Common myeloid progenitor, CD34-positive (primary cell): ENCODE measurements at places on chromosomes 13 and 19.

DNA sequence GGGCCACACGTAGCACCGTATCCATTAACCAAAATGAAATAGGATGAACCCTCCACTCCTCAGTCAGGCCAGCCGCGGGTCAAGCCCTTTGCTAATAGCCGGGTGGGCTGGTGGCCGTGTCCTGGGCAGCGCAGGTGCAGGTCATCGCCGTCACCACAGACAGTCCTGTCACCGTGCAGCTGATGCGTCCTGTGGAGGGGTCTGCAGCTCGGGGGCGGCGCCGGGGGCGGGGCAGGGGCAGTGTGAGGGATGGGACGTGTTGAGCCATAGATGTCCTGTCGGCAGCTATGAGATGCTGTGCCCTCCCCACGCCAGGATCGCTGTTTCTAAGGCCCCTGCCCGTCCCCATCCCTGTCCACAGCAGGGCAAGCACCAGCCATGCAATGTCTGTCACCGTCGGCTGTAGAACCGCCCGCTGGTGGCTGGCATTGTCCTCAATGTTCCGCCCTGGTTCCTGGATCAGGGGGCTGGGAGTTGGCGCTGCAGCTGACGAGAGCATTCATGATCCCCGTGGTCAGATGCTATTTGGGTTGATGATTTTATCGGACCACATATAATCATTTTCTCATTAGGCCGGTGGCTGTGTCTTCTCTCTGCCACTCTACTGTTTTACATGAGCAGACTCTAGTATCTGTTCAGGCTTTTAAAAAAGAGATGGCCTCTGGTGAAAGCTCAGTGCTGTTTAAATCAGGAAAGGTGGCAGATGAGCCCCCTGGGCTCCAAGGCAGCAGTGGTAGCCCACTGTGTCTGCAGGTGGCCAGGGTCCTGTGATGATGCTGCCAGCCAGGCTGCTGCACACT, 126.1 kb downstream of the KDM4B start:
- no peak for DNase-seq

- no peak for DNase-seq
Observed at GRCh38 chr13:111049791-111050538, 65.1 kb upstream of the ARHGEF7 start.

GRCh38 chr13:26707122-26708006, 53.2 kb downstream of the GPR12 start:
- DNase-seq = peak; percentile 88

DNA sequence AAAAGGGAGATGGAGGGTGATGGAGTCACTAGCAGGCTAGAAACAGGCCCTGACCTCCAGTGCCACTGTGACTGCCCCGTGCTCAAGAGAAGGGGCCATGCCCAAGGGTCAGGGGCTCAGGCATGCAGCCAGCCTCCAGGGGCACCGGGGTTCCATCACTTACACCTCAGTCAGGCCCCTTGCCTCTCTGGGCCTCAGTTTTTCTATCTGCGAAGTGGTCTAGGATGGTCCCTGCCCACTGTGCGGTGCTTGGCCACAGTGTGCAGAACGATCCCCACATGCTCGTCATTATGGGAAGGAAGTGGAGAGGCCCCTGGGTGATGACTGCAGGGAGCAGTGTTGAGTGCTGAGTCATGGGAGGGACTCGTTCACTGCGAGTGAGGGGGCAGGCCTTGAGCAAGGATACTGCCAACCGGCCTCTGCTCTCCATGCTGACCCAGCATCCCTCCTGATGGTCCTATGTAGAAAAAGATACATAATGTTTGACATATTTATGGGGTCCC, 23.1 kb downstream of the TMED1 start:
- DNase-seq = peak; percentile 92

GRCh38 chr13:109198585-109198984, 569.2 kb downstream of the MYO16 start:
- no peak for DNase-seq

DNA sequence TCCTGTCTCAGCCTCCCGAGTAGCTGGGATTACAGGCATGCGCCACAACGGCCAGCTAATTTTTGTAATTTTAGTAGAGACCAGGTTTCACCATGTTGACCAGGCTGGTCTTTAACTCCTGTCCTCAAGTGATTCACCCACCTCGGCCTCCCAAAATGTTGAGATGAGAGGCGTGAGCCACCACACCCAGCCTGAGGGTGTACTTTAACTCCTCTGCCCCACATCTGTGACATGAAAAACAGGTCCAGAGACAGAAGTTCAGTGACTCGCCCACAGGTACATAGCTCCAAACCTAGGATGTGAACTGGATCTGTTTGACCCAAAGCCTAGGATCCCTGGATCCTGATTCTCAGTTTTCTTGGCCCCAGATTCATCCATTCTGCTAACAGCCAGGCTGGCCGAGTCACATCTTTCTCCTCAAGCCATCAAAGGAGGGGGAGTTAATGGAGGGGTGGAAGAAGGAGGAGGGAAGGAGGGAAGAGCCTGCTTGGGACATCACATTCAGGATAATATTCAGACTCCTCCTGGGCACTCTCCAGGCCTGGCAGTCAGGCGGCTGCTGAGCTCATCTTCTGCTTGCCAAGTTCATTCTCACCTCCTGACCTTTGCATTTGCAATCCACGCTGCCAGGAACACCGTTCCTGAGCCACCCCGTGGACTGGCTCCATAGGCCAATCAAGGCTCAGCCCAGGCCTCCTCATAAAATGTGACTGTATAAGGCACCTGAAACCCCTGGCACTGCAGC, 3.1 kb downstream of the SPC24 start:
- no peak for DNase-seq

DNA sequence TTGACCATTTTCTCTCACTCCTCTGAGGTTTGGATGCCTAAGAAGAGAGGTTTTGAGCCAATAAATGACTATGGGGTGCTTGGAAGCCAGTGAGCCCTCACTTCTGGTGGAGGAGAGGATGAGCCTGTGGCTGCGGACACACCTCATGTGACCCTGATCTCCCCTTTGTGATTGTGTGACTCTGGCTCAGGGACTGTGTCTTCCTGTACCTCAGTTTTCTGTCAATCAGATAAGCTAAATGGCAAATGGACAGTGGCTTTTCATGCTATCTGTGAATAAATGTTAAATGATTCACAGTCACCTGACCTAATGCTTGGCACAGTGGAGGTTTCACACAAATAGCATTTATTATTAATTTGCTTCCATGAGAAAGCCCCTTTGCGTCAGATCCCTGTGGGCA, 2.7 kb downstream of the PSG8 start:
- no peak for DNase-seq

DNA sequence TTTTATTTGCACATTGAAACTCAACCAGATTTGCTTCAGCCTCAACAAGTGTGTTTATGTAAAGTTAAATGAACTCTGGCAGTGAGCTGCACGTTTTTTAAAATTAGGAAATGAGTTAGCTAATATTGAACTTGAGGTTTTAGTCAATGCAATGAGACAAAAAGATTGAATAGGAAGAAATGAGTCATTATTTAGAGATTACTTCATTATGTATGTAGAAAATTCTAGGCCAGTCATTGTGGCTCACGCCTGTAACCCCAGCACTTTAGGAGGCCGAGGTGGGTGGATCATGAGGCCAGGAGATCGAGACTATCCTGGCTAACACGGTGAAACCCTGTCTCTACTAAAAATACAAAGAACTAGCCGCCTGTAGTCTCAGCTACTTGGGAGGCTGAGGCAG, 22.8 kb upstream of the CD70 start:
- DNase-seq = peak; percentile 87

DNA sequence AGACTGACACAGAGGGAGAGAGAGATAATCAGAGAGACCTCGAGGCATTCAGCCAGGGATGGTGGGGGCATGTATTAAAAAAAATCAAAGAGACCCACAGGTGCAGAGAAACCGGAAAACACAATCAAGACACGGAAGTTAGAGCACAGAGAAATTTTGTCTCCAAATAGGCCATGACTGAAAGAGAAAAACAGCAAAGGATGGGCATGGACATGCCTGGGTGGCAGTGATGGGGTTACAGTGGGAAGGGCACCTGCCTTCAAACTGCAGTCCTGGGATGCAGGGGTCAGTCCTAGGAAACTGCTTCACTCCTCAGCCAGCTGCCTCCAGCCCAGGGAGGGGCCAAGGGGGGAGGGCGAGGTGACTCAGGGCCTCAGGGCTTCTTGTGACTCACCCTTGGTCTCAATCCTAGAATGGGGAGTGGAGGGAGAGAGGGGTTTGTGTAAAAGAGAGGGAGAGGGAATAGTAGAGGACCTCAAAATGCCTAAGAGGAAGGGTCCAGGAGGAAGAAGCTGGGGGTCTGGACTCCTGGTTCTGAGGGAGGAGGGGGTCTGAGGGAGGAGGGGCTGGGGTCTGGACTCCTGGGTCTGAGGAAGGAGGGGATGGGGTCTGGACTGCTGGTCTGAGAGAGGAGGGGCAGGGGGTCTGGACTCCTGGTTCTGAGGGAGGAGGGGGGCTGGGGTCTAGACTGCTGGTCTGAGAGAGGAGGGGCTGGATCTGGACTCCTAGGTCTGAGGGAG, 3.6 kb upstream of the KCNN4 start:
- peak; percentile 72 for DNase-seq

DNA sequence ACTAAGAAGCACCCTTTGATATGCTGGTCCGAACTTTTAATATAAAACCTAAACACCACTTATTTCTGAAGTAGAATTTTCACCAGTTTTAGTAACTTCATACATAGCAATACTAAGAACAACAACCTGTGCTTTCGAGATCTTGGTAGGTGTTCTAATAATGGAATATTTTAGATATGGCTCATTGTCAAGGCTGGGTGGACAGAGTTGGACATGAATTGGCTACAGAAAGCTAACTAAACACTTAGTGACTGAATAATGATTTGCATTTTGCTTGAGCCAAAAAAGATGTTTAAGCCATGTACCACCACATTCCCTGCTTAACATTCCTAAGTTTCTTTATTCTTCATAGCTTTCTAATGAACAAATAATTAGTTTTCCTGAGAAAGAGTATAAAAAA, 344.3 kb upstream of the SGCG start:
- DNase-seq = no peak

DNA sequence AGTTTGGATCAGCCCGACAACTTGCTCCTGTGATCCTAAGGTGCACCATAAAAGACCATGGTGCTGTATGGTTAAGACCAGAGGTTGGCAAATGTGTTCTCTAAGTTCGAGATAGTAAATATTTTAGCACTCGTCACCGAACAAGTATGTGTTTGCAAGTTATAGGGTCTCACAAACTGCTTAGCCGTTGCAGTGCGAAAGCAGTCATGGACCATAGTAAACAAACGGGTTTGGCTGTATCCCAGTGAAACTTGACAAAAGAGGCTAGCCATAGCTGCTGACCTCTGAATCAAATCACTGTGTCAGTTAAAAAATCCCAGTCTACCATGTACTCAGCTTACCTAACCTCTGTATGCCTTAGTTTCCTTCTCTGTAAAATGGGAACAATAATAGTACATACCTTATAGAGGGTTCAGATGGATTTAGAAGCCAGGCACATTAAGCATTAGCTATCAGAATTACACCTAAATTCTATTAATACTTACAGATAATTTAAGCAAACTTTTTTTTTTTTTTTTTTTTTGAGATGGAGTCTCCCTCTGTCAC, 72.1 kb downstream of the IPO5 start:
- no peak for DNase-seq

GRCh38 chr13:65339241-65339640, 1890.9 kb downstream of the PCDH9 start:
- no peak for DNase-seq

GRCh38 chr19:2327773-2328400, 499 bp downstream of the LSM7 start:
- DNase-seq = peak; percentile 54

DNA sequence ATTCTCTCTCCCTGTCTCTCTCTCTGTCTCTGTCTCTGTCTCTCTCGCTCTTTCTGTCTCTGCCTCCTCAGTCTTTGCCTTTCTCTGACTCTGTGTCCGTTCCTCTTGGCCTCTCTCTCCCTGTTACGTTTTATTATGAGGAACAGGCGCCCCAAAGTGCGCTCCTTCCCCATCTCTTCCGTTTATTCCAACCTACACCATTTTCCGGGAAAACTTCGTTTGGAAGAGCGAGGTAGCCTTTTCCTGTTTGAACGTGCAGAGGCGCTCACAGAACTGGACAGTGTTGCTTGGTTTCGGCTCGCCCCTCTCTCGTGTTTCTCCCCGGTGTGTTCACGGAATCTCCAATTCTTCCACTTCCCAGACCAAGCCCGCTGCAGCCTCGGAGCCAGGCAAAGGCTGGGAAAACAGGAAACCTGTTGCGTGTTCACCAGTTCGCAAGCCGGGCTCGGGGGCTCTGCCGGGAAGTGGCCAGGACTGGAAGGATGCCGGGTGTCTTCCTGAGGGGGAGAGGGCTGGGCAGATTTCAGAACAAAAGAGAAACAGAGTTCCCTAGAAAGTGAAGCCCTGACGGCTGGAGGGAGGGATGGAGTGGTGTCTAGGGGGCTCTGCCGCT, 605 bp downstream of the TMEM255B start:
- DNase-seq = no peak

DNA sequence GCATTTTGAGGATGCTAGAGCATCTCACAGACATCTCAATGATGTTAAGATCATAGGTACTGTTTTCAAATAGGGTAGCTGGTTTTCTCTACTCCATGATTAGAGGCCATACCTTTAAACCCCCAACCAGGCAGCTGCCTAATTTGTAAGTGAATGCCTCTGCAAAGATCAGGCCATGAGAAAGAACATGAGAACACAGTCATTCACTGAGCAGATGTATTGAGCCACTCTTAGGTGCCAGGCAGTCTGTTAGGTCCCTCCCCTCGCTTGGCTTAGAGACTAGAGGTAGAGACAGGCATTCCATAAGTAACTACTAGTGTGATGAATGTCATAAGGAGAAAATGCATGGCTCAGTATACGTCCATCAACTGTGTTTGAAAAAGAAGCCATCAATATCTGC, 410.0 kb downstream of the FGF9 start:
- DNase-seq = no peak

- no peak for DNase-seq
Observed at GRCh38 chr13:52925775-52926285, 77.4 kb upstream of the PCDH8 start.

DNA sequence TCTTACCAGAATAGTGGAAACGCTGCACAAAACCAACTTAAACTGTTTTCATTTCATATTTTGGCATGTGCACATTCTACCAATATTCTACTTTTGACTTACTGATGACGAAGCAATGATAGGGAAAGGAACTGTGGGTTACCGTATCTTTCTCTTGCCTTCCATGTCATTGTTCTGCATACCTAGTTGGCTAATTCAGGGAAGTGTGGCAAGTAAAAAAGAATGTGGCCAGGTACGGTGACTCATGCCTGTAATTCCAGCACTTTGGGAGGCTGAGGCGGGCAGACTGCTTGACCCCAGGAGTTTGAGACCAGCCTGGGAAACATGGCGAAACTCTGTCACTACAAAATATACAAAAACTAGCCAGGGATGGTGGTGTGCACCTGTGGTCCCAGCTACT, 108.2 kb downstream of the SIPA1L3 start:
- no peak for DNase-seq

- DNase-seq = peak; percentile 85
Observed at GRCh38 chr13:51584731-51585672, 740 bp downstream of the WDFY2 start.

- DNase-seq = no peak
Observed at GRCh38 chr13:21762512-21762911, 91.6 kb downstream of the FGF9 start.

DNA sequence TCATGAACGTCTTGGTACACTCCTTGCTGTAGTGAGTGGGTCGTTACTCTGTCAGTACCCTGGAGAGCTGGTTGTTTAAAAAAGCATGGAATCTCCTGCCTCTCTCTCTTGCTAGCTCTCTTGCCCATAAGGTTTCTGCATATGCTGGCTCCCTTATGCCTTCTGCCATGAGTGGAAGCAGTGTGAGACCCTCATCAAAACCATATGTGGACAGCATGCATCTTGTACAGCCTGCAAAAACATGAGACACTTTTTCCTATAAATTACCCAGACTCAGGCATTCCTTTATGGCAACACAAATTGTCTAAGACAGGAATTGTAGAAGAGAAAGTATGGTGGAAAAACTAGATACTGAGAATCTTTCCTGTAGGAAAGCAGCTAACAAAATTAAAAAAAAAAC, 516.3 kb downstream of the SLITRK6 start:
- DNase-seq = no peak
